ENCODE measurements at places on chromosomes 1 and 21. TPM values are rescaled to one million over a fixed set of nuclear protein-coding genes. Genes with fewer than 3 reads are reported as not detected.

XPR1 gene
- total RNA-seq, result 39.7 TPM

KRTAP24-1 gene
- not detected for total RNA-seq

TMED5 gene
- 86.2 TPM for total RNA-seq

KRTAP20-1 gene
- total RNA-seq, result not detected

RUSC1 gene
- 18.6 TPM for total RNA-seq

KRTAP21-2 gene
- not detected for total RNA-seq

LYSMD1 gene
- total RNA-seq, result 14.4 TPM

CAPN9 gene
- total RNA-seq, result not detected

ST6GALNAC3 gene
- total RNA-seq, result 0.37 TPM

FAM131C gene
- 0.20 TPM for total RNA-seq

TDRD5 gene
- total RNA-seq, result 0.12 TPM

KIF1B gene
- total RNA-seq, result 34.2 TPM

C1QB gene
- not detected for total RNA-seq

COA6 gene
- 114 TPM for total RNA-seq

CR1L gene
- not detected for total RNA-seq

LMX1A gene
- total RNA-seq, result not detected

RGS5 gene
- total RNA-seq, result 12.9 TPM

- DNase-seq, result peak; percentile 19
Measured at GRCh38 chr1:170027760-170028159, 46.7 kb downstream of the KIFAP3 start.

DNA sequence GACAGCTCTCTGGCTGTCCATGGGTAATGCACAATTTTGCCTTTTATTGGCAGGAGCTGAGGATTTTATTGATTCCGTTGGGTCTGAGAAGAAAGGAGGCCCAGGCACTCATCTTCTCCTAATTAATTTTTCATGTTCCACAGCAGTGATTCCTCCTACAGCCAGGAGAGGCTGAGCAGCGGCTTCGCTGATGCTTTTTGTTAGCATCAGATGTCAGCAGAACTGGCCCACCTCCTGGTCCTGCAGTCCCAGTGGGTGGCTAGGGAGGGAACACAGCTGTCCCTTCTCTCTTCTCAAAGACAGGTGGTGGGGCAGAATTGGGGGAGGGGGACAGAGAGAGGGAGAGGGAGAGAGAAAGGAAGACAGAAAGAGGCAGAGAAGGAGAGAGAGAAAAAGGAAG lies 5.7 kb downstream of the MT1HL1 start:
- DNase-seq, result no peak

DNA sequence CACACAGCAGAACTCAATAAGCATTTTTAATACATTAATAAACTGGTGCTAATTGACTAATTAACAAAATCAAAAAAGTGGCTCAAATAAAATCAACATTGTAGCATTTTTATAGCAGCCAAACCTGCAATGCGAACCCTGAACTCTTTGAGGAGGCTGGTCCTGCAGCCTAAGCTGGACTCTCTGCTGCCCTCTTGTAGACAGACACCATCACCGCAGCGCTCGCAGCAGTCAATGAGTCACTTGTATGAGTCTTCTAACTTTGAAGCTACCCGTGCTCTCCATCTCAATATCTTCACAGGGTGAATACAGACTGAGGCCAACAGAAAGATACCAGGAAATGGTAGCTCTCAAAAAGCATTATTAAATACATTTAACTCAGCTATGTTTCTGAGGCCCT lies 9.7 kb upstream of the KRTAP7-1 start:
- peak; percentile 58 for DNase-seq

DNA sequence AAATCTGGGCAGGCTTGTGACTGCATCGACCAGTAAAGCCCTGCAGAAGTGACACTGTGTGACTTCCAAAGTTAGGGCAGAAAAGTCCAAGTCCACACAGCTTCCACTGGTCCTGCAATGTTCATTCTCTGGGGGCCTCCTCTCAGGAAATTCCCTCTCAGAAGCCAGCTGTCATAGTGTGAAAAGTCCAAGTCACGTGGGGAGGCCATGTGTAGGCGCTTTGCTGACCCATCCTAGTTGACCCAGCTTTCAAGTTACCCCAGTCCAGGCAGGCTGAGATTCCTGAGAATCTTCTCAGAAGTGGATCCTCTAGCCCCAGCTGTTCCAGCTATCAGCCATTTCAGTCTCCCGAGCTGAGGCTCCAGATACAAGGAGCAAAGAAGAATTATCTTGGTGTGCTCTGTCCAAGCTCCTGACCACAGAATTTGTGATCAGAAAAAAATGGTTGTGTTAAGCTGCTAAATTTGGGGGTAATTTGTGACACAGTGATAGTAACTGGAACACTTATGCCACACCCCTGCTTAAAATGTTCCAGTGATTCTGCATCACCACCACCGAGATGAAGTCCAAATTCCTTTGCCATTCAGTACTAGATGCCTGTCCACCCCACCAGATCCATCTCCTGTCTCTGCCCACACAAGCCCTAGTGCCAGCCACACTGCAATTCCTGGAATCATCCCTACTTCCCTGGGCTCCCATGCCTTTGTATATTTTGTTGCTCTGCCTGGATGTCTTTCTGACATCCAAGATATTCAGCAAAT lies 2.5 kb upstream of the STUM start:
- no peak for DNase-seq

DNA sequence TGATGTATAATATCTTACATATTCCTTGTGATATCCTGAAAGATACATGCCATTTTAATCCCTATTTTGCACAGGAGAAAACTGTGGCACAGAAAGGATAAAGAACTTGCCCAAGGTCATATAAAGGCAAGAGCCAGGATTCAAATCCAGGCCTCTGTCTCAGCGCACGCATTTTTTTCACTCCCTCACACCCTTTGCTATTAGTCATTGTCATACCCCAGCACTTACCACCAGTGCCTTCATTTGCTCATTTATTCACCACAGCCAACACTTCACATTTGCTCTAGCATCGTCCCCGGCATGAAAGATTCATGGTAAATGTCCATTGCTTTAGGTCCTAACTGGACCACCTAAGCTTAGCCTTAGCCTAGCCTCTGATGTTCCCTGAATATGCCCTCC lies 14.2 kb downstream of the ALX3 start:
- no peak for DNase-seq

GRCh38 chr1:211335522-211336157 lies 9.0 kb downstream of the TRAF5 start:
- no peak for DNase-seq

GRCh38 chr1:10795276-10796021 lies 997 bp downstream of the CASZ1 start:
- DNase-seq, result no peak

GRCh38 chr1:239896980-239897379 lies 194.7 kb upstream of the FMN2 start:
- DNase-seq, result no peak

- DNase-seq, result no peak
Measured at GRCh38 chr21:29775462-29775861, 164.3 kb downstream of the GRIK1 start.

GRCh38 chr1:117653732-117654492 lies 48.1 kb downstream of the TENT5C start:
- DNase-seq, result peak; percentile 32

DNA sequence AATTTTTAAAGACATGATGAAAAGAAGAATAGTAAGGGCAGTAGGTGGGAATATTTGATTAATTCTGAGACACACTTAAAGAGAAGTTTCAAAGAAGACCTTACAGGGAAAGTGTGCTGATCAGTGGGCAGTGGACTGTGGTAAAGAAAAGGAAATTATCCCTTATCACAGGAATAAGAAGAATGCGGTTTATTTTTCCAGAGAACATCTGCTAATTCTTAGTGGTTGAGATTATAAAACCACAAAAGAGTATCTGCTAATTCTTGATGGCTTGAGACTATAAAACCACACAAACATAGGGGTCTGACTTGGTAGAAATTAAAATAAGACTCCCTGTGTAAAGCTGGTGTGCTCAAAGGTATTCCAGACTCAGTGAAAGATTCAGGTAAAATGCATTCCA lies 60.0 kb upstream of the KCTD3 start:
- no peak for DNase-seq

- no peak for DNase-seq
Measured at GRCh38 chr1:118032883-118033282, 103.3 kb downstream of the WDR3 start.

DNA sequence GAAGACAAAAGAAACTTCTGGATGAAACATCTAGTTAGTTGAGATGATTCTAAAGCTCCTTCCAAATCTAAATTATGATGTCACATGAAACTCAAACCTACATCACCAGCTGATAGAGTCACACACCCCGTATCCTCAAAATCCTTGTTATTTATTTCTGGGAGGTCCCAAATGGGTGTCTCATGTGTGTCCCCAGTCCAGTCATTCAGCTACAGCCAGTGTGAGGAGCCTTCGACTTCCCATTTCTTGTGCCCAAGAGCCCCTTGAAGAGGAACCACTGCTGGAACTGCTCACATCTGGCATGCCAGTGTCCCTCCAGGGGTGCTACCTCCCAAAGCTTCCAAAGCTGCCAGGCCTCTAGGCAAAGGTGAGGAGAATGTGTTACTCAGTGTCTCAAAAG lies 32.5 kb upstream of the KCNA3 start:
- no peak for DNase-seq

DNA sequence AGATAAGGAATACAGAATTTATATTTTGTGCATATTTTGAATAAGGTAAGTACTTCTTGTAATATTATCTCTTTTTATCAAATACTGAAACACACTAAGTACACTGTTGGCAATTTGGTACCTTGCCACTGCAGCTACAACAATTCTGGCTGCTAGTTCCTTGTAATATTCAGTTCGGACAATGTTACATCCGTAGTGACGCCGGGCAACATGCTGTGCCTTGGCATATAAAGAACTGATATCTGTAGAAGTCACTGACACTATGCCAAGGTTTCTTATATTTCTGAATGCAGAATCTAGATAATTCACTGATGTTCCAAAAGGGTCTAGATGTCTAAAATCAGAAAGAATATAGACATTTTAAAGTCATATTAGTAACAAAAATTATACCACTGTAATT lies 17.5 kb downstream of the TRMT1L start:
- DNase-seq, result no peak

- DNase-seq, result no peak
Measured at GRCh38 chr1:87004857-87005256, 90.4 kb downstream of the HS2ST1 start.

DNA sequence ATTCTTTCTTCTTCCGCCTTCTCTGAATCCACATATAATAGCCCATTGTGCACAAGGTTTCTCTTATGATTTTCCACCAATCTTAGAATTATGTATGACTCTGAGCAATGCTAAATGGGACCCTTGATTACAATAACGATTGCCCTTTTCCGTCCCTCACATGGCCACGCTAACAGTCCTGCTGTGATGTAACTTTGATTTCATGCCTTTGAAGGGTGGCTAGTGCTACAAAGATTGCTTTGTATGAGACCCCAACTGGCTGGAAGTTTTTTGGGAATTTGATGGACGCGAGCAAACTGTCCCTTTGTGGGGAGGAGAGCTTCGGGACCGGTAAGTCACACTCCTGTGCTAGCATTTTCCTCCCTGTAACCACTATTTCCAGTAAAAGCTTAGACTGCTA lies 45.3 kb downstream of the PGM1 start:
- no peak for DNase-seq

DNA sequence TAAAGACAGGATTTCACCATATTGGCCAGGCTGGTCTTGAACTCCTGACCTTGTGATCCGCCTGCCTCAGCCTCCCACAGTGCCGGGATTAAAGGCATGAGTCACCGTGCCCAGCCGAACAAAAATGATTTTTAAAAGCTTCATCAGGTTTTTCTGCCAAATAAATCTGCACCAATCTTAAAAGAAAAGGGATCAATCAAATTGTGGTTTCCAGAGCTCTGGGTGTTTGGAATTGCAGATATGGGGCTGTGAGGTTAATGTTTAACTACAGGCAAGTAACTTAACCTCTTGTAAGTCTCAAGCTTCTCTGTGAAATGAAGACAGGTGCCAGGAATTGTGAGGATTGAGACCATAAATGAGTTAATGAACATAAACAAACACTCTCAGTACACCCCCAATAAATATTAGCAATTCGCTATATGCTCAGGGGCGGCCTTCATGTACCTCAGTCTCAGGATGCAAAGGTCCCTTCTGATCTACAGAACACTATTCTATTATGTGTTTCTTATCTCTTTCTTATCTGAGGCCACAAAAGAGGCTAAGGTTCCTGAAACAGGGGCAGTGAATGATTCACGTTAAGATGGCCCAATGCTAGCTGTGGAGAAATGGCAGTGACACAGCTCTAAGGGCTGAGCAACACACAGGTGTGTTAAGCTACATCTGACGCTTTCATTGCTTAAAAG lies 7.1 kb upstream of the GNPAT start:
- DNase-seq, result no peak

GRCh38 chr21:44085491-44086321 lies 21.5 kb upstream of the PWP2 start:
- DNase-seq, result no peak

GRCh38 chr1:71829346-71829745 lies 453.0 kb downstream of the NEGR1 start:
- DNase-seq, result no peak

All from MCF 10A (cell line).